ENCODE measurements at places on chromosomes 1 and 21.

GRCh38 chr1:201742476-201742875 lies 86.5 kb upstream of the IPO9 start:
- no peak for DNase-seq

DNA sequence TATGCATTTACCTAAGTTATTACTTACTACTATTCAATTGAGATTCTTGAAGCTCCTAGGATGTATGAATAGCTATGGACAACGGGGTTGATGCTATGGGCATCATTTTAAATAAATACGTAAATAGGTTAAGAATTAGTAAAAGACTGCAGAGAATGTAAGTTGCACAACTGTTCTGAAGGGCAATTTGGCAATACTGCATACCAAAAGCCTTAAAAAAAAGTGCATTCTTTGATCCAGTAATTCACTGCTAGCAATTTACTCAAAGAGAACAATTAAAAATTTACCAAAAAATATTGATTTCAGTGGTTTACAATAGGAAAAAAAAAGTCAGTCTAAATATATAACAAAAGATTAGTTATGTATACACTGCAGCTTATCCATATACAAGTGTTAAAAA lies 3.5 kb downstream of the ARPC5 start:
- no peak for DNase-seq

- DNase-seq = no peak
Measured at GRCh38 chr1:242447689-242448088, 76.8 kb downstream of the PLD5 start.

DNA sequence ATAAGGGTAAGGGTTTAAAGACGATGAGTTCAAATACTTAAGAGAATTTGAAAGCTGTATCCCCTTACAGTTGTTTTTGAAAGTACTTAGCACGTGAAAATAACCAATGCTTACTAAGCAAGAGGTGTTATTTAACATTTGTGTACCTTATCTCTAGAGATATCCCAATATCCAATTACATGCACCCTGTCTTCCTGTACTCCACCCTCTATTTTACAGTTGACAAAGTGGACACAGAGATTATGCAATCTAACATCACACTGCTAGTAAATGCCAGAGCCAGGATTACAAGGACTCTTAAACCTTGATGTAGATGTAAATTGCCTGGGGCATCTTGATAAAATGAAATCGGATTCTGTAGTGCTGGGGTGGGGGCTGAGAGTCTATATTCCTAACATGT lies 72.0 kb downstream of the GDAP2 start:
- DNase-seq = no peak

- no peak for DNase-seq
Measured at GRCh38 chr1:57109247-57109646, 143.4 kb upstream of the C8B start.

GRCh38 chr1:31834501-31834900 lies 18.7 kb upstream of the SPOCD1 start:
- no peak for DNase-seq

DNA sequence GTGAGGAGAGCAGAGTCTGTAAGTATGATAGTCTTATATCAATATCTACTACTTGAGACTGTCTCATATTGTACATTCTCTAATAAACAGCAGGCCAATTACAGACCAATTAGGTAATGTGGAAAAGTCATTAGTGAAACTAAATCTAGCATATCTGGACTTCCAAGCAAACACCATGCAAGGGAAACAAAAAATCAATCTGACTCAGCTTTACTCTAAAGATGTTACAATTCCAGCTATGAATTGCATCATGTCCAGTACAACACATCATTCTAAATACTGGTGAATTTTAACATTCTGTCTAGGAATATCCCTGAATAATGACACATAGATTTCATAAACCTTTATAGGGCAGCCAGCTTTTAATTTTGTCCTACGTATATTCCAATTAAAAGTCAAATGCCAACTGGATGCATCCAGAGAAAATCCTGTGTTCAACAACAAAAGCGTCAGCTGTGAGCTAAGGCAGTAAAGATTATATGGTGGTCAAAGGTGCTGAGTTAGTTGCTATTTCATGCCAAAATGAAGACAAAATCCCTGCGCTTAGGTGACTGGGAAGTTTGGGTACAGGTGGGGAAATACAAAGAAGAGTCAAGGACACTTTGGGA lies 159.3 kb downstream of the TTLL7 start:
- no peak for DNase-seq

GRCh38 chr1:97077221-97077620 lies 355.6 kb downstream of the PTBP2 start:
- no peak for DNase-seq

- no peak for DNase-seq
Measured at GRCh38 chr21:19508442-19508841, 1104.9 kb upstream of the TMPRSS15 start.

DNA sequence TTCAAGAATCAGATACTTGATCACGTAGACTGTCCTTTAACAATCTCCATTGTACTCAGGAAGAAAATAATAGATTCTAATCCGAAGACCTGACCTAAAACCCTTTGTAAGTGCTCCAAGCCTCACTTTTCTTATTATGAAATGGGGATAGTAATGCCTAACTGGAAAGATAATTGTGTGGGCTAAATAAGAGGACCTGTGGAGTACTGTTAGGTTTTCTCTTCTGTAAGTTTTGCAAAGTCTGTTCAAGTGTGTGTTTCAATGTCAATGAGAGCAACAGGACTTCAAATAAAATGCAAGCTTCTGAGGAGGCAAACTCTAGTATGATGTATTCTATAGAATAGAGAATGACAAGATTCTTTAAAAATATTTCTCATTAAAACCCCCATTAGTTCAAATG lies 348.6 kb downstream of the USP25 start:
- no peak for DNase-seq

DNA sequence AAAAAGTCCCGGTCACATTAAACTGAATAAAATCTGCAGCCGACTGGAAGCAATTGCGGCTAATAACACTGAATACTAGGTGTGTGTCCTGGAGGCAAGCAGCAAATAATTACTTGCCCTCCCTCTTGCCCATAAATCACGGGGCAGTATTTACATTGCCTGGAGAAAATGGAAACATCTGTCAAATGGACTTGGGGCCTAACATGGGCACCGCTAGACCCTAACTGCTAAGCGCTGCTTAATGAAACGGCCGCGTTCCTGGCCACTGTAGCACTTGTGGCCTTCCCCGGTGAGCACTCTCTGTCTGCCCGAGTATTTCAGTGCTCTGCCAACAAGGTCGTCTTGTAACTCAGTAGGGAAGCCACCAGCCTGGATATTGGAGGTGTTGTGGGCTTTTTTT lies 23.9 kb upstream of the KNCN start:
- DNase-seq = no peak

DNA sequence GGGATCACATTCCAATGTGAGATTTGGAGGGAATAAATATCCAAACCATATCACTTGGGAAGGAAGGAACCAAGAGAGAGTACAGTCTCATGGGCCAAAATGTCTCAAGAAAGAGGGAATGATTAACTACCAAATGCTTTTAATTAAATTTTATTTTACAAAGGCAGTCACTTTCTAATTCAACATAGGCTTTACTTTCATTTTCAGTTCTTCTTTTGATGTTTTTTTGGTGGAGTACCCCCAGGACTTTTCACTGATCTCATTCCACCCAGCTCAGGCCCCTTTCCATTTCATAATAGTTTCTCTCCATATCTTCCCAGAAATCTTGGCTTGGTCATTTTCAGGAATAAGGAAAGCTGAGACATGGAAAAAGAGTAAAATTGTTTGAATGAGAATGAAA lies 5.1 kb upstream of the SLAMF7 start:
- DNase-seq = no peak

- DNase-seq = no peak
Measured at GRCh38 chr1:224505454-224506093, 71.0 kb upstream of the WDR26 start.

GRCh38 chr1:50644447-50645105 lies 221.3 kb upstream of the DMRTA2 start:
- DNase-seq = no peak

DNA sequence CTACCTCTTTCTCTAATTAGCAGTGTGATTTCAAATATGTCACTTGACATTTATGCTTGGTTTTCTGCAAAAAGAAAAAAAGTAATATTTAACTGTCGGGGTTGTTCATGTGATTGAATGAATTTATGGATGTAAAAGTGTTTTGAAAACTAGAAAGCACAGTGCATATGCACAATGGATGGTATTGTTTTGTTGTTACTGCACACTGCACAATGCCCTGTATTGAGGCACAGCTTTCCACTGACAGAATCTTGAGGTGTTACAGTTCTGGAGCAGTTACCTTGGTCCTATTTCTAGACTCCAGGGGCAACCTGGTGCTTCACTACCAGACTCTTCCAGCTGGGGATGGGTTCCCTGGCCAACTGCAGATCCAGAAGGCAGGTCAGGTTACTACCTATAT lies 116.8 kb upstream of the L1TD1 start:
- no peak for DNase-seq

DNA sequence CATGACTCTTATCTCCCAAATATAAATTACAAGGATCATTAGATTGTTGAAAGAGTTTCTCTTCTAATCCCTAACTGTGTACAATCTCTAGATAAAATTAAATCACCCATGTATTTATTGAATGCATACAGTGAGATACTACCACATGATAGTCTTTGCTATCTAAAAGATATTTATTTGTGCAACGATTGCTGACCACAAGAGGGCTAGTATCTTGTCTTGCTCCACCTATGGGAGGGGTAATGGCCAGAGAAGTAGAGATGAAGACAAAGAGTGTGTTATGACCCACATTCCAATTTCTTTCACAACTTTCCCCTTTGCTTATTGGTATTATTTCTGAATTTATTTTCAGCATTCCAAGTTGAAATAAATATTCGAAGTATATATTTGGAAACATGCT lies 13.7 kb downstream of the PYHIN1 start:
- no peak for DNase-seq

DNA sequence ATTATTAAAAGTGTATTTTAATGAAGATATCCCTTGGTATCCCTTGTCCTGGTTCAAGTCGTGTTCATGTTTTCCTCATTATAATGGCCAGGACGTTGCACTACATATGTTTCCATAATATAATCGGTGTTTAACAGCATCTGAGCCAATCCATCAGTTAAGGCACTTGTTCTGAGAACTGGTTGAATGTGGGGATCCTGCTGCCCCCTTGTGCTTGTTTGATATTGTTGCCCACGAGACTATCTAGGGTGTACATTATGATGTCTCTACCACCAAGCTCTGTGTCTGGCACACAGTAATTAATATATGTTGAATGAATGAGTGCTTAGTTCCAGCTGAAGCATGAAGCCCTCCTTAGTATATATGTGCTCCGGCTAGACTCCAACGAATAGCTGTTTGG lies 193.0 kb downstream of the CACNA1E start:
- DNase-seq = peak; percentile 7

GRCh38 chr1:25624156-25624555 lies 7.6 kb downstream of the MAN1C1 start:
- no peak for DNase-seq

- no peak for DNase-seq
Measured at GRCh38 chr1:14424325-14425002, 174.0 kb upstream of the KAZN start.

GRCh38 chr1:108041360-108042142 lies 76.6 kb upstream of the VAV3 start:
- no peak for DNase-seq

DNA sequence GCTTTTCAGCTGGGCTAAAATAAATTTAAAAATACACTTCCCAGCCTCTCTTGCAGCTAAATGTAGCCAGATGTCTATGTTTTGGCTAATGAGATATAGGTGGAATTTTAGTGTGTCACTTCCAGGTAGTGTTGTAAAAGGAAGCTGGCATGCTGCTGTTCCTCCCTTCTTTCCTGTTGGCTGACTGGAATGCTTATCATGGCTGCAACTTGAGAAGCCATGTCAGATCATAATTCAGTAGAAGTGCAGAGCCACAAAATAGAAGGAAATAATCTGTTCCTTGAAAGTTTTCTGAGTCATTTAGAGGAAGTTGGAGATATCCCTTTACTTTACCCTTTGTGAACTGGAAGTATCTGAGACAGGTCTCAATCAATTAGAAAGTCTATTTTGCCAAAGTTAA lies 10.9 kb upstream of the RBM15 start:
- no peak for DNase-seq
